HCT116 (cell line): ENCODE measurements at places on chromosomes 7 and 10. TPM values are rescaled to one million over a fixed set of nuclear protein-coding genes. Genes with fewer than 3 reads are reported as not detected.

DNA sequence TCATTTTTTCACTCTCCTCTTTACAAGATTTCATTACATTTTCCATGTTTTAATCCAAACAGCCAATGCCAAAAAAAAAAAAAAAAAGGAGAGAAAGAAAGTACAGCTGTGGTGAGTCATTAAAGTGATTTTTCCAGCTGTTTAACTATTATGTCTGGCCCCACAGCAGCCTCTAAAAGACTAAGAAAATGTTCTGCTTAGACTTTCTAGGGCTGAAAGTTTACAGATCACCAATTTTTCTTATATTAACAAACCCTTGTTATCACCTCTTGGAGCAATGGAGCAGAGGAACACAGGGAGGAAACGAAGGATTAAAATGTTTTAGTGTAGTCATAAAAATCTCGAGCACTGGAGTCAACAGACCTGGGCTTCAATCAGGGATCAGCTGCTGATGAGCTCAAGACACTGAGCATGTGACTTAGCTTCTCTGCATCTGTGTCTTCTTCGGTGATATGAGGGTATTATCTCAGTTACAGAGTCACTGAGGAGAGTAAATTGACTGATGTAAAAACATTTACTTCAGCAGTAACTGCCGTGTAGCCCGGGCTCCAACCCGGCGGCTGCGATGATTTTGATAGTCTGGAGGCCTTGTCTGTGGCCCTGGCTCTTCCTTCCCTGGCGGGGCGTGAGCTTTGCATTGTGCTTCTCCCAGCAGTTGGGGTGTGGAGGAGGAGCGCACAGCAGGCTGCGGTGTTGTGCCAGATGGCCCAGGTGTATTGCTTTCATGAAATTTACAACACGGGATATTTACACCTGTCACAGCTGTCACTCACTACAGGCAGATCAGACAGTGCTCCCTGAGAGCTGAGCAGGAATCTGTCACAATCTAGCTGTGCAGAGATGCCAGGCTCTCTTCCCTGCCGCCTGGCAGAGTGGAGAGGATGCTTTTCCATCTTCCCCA, 298.3 kb upstream of the FZD8 start:
- DNase-seq, result no peak

GRCh38 chr10:109411917-109412316, 511.4 kb downstream of the XPNPEP1 start:
- no peak for DNase-seq

- peak; percentile 48 for DNase-seq
These were observed at the start of gene IMPDH1 for GRCh38 chr7:128409596-128410450. IMPDH1 (minus strand) TSS chr7:128409982; CDS start chr7:128409901, 81 bp downstream.

DNA sequence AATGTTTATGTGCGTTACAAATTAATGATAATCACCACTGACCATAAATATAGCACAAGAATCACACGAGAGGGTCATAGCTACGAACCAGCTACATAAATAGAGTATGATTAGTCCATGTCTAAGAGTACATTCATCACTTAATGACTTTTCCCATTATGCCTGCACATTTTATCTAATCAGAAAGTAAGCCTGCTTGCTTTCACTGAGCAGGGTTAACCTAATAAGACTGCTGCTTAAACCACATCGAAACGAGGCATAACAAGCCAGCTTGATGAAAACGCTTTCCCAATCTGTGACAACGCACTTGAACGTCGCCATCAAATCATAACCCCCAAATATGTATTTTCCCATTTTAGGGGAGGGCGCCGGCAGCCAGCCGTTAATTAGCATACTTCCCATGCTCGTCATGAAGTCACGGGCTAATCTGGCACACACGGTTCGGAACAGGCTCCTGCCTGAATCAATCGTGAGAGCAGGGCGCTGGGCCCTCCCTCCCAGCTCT, 71.5 kb downstream of the EBF3 start:
- no peak for DNase-seq

DNA sequence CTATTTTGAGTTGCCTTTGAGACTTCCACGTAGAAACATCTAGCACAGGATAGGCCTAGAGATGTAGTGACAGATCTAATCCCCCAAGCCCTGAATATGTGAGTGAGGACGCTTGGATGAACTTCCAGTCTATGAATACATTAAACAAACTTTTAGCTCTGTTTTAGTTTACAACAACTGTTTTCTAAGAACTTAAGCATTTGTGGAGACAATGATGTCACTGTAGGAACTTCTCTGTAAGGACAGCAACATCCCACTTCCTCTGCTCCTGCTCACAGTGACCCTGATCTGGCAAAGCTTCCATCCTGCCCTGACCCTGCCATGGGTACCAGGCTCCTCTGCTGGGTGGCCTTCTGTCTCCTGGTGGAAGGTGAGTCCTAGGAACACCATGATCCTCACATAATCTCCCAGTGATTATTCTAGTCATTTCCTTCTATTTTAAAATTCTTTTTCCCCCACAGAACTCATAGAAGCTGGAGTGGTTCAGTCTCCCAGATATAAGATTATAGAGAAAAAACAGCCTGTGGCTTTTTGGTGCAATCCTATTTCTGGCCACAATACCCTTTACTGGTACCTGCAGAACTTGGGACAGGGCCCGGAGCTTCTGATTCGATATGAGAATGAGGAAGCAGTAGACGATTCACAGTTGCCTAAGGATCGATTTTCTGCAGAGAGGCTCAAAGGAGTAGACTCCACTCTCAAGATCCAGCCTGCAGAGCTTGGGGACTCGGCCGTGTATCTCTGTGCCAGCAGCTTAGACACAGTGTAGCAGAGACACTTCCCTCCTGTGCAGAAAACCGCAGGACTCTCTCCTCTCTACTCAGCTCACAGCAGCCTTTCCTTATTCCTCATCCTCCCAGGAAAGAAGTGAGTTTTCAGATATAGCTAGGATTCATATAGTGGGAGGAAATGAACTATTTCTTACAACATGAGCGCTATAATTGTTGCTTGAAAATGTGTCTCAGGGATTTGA, 194.4 kb upstream of the PRSS1 start:
- no peak for DNase-seq

DNA sequence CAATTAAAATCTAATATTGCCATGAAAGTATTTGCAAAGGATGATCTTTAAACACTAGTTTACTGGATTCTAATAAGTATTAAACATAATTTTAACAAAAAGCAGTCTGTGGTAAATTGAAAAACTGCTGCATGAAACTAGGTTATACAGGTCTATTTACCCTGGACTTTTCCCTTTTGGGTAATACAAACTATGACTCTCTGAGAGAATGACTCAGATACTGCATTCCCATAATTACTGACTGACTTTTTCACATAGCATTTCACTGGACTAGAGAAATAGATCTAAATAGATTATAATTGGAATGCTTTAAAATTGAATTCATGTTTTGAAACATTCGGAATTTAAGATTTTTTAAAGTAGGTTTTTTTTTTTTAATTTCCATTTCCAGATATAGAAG, 395.7 kb downstream of the THSD7A start:
- DNase-seq, result no peak

- no peak for DNase-seq
These were observed 4.8 kb downstream of the IDE start for GRCh38 chr10:92569071-92569470.

- no peak for DNase-seq
These were observed 199.0 kb downstream of the EMX2 start for GRCh38 chr10:117741524-117741923.

DNA sequence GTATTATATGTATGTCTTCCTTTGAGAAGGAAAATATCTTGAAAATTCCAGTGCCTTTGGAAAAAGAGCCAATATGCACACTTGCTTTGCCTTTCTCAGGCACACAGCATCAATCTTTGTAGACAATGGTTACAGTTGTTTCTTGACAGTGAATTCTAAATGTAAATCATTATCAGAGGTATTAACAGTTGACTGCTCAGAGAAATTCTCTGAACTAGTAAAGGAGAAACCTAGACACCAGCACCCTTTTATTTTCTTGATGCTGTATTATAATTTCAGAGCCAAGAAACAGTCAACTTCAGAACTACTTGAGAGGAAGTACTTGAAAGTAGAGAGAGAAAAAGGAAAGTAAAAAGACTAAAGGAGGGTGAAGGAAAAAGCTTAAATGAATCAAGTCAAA, 185.8 kb upstream of the SMIM30 start:
- DNase-seq, result no peak

- no peak for DNase-seq
These were observed 165.8 kb upstream of the IMMP2L start for GRCh38 chr7:111727905-111728634.

- DNase-seq, result no peak
These were observed 56.7 kb downstream of the BMPR1A start for GRCh38 chr10:86813101-86813500.

- no peak for DNase-seq
These were observed 101.5 kb downstream of the CTTNBP2 start for GRCh38 chr7:117771756-117772155.

- DNase-seq, result no peak
These were observed 56.9 kb downstream of the PRR15 start for GRCh38 chr7:29620556-29620930.

GRCh38 chr10:13231808-13232207, 2.4 kb downstream of the UCMA start:
- no peak for DNase-seq

GRCh38 chr7:113561446-113561845, 357.4 kb downstream of the PPP1R3A start:
- DNase-seq, result no peak

- DNase-seq, result no peak
These were observed 182.6 kb downstream of the REEP3 start for GRCh38 chr10:63703740-63704345.

GRCh38 chr10:1499359-1499957, 237.9 kb downstream of the ADARB2 start:
- DNase-seq, result peak; percentile 19

GRCh38 chr7:116087291-116087690, 56.7 kb upstream of the TFEC start:
- DNase-seq, result no peak

DNA sequence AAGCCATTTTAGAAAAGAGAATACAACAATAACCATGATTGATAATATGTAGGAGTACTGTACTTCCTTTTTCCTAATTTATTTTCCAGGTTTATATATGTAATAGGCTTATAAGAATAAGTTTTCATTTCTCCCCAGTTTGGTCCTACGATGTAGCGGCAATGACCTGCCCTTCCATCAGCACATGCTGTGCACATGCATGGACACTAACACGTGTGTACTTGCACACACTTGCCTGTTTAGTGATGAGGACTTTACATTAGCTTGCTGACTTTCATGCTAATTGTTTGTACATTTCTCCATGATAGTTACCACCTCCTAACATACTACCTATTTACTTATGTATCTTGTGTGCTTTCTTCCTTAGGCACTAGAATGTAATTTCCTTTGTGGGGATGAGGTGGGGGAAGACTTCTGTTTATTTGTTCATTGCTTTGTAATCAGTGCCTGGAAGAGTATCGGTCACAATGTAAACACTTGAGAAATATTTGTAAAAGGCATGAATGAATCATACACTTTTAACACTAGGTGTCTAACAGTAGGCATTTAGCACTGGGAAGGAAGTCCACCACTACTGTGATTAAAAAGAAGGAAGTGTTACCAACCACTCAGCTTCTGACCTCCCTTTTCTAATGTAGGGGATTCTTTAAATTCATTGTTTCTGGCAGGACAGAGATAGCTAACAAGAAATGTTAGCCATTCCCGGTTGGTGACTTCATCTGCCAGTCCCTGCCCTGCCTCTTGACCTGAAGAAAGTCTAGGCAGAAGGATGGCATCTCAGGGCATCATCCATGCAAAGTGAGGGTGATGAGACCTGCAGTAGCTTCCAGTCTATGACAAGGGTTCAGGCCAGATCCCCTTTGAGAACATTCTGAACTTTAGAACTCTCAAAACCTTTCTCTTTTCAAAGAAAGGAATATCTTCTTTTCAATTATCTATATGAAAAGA, 120.2 kb upstream of the RAB18 start:
- DNase-seq, result no peak

DNA sequence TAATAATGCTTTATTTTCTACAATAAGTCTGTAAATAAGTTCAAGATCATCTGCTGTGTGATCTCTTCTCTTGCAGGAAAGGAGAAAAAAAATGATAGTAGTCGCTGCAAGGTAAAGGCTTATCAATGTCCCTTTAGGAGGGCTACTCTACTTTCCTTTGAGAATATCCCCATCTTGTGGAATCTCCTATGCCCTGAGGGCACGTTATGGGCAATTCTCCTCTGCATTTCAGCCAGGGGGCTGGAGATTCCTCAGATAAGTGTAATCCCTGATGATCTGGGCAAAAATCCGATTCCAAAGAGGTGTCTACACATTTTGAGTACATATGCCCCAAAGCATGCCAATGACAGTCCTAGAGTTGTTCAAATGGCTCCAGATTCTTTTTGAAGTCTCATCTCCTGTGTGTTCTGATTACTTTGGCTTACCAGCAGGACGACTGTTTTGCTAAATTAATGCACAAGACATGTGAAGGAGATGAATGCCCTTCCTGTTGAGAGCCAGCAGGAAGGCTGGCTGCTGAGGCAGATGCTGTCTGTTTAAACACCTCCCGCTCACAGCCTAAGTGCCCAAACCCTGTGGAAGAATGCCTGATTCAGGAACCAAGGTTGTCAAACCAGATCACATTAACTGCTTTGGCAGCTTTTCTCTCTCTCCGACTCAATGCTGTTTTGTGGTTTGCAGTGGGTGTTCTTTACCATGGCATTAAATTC, 171.2 kb upstream of the COL1A2 start:
- peak; percentile 41 for DNase-seq

- DNase-seq, result no peak
These were observed 628 bp downstream of the MRPS33 start for GRCh38 chr7:141014125-141014523.

DNA sequence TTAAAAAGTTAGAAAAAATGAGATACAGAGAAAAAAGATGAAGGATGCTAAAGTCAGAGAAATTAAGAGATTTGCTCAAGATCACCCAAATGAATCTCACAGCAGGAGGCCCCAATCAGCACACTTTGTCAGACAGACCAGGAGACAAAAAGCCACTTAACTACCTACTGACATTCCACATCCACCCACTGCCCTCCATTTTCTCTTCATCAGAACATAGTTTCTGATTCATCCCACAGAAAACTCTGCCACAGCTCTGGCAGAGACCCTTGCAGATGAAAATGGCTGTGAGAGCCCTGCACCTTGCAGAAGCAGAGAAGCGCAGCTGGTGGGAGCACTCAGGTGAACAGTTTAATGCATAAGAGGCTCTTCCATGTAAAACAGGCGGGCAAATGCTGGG, 26.6 kb downstream of the DGKI start:
- no peak for DNase-seq

GRCh38 chr10:11631890-11632587, 20.6 kb upstream of the USP6NL start:
- DNase-seq, result no peak

FAM221A gene
- total RNA-seq, result 2.2 TPM

ARHGAP22 gene
- total RNA-seq, result 9.9 TPM

HMX3 gene
- not detected for total RNA-seq

MRC1 gene
- 0.37 TPM for total RNA-seq

LLCFC1 gene
- not detected for total RNA-seq

NPSR1 gene
- total RNA-seq, result not detected

MKX gene
- 27.5 TPM for total RNA-seq

TRIM50 gene
- not detected for total RNA-seq

MYH16 gene
- 0.57 TPM for total RNA-seq

LIPM gene
- total RNA-seq, result not detected

TSPAN12 gene
- total RNA-seq, result 7.4 TPM

C7orf57 gene
- total RNA-seq, result 0.15 TPM

EGR2 gene
- 2.3 TPM for total RNA-seq

USP6NL gene
- total RNA-seq, result 24.6 TPM

FZD8 gene
- total RNA-seq, result 0.22 TPM

STK32C gene
- 29.7 TPM for total RNA-seq

MACROH2A2 gene
- total RNA-seq, result 41.4 TPM

SPDYE6 gene
- total RNA-seq, result not detected

DPP6 gene
- total RNA-seq, result not detected

ZNF282 gene
- total RNA-seq, result 30.4 TPM

WNT8B gene
- total RNA-seq, result not detected

GTF2I gene
- 164 TPM for total RNA-seq
